NT2/D1 (cell line): ENCODE measurements at places on chromosomes 3 and 15.

DNA sequence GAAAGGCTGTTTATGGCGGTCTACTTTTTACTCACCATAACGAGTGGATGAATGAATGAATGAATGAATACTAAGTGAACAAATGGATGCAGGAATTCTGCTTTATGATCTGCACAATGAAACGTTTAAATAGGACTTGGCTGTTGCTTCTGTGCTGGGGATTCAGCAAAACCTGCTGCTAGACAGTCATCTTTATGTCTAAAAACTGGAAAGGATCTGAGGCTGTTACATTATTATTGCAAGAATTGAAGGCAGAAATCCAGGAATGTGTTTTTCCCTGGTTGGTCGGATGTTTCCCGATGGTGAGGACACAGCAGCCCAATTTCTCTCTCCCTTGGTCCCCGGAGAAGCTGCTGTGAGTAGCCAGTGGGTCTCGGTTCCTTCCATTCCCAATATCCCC, 94.2 kb downstream of the GABRG3 start:
- no peak for DNase-seq

- DNase-seq: no peak
Observed at GRCh38 chr3:52090933-52091468, 34.6 kb upstream of the DUSP7 start.

DNA sequence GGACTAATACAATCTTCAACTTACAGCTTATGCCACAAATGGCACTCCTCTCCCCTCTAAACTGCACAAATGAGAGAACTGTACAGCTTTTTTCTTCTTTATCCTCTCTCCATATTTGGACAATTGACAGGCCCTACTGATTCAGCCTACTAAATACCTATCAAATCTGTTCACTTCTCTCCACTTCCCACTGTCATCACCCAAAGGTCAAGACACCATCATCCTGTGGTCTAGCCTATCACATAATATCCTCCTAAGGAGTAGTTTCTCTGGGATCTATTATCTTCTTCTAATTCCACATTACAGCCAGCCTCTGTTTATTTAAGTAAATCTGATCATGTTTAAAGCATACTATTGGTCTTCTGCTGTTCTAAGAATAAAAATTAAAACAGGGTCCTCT, 33.0 kb upstream of the SLC12A8 start:
- no peak for DNase-seq

GRCh38 chr3:72862314-72863090, 14.3 kb upstream of the SHQ1 start:
- DNase-seq: no peak
